ENCODE measurements at places on chromosomes 12 and 14. TPM values are rescaled to one million over a fixed set of nuclear protein-coding genes. Genes with fewer than 3 reads are reported as not detected.

DNA sequence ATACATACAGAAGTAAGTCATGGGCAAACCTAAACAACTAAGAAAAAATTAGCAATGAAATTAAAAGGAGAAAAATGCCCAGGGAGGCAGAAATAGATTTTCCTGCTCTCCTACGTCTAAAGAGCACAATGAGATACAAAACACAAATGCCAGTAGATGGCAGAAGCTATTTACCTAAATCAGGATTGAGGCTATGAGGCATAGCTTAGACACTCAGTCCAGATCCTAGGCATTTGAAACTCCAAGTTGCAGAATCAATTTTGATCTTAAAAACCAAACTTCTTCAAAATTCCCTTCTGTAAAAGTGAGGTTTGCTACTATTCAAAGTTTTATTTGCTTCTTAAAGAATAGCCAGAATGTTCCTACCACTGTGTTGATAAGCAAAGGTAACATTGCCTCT is 368.6 kb downstream of the DAD1 start:
- peaks cover 15% of the 10 kb centered on the region for H3K4me1 ChIP-seq
- no peak overlapping the region for H3K4me3 ChIP-seq
- no peak overlapping the region for H3K27ac ChIP-seq
- no peaks in the 10 kb centered on the region for H3K36me3 ChIP-seq
- DNase-seq = no peak

Gene ARHGAP9
- 148 TPM for polyA plus RNA-seq

Gene CMKLR1
- polyA plus RNA-seq = 49.6 TPM

DNA sequence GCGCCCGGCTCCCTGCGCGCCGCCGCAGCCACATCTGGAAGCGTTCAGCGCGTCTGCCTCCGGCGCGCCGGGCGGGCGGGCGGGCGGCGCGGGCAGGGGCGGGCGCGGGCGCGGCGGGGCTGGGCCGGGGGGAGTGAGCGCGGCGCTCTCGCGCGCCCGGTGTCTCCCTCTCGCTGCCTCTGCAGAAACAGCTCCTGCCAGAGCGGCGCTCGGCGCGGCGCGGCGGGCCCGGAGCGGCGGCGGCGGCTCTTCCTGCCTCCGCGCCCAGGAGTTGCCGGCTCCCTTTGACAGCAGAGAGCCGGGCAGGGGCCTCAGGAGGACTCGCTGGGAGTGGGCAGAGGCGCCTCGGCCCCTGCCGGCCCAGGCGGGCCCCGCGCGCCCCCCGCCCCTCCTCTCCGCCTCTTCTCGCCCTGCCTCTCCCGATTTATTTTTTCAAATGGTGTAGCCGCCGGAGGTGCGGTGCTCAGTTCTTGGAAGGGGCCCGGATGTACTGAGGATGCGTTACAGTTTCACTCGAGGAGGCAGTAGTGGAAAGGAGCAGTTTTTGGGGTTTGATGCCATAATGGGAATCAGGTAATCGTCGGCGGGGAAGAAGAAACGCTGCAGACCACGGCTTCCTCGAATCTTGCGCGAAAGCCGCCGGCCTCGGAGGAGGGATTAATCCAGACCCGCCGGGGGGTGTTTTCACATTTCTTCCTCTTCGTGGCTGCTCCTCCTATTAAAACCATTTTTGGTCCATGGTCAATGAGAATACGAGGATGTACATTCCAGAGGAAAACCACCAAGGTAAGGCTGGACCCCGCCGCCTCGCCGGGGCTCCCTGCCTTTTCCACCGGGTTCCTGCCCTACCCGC is at the start of gene CACNA1C:
CACNA1C (plus strand) TSS at position 162 of the 853 bp plus-strand sequence; CDS start at position 738, 576 bp downstream.
- peaks cover 7% of the 10 kb centered on the region for H3K36me3 ChIP-seq
- no peak within 1 kb of the TSS for H3K27ac ChIP-seq
- peak within 1 kb of the TSS; percentile 63 for H3K4me3 ChIP-seq
- DNase-seq = no peak
- H3K27me3 ChIP-seq = peaks cover 22% of the 10 kb centered on the region

GRCh38 chr12:14537088-14537487 is 30.6 kb downstream of the PLBD1 start:
- no peaks in the 10 kb centered on the region for H3K4me1 ChIP-seq
- H3K4me3 ChIP-seq = no peak overlapping the region
- no peak for DNase-seq
- H3K27ac ChIP-seq = no peak overlapping the region

DNA sequence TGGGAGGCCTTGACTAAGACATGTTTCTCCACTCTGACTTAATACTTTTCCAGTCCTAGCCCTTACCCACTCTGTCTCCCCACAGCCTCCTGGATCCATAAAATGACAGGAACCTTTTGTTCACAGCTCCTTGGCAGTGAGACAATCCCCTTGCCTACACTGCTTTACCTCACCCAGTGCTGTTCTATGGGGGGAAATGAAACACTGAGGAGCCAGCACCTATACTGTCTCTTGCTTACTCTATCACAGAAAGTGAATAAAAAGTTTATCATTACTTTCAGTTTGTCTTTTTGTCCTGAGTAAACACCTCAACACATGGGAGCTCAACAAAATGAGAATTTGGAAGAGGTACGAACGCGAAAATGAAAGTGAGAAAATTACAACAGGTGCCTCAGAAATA is 127.2 kb upstream of the DAAM1 start:
- no peak overlapping the region for H3K4me3 ChIP-seq
- DNase-seq = no peak
- peaks cover 2% of the 10 kb centered on the region for H3K27me3 ChIP-seq
- no peak overlapping the region for H3K27ac ChIP-seq
- no peaks in the 10 kb centered on the region for H3K36me3 ChIP-seq
